ENCODE measurements at places on chromosomes 2 and 18. TPM values are rescaled to one million over a fixed set of nuclear protein-coding genes. Genes with fewer than 3 reads are reported as not detected.
A peak's percentile ranks its signal among the peaks of the same experiment; 100 is the strongest.

DNA sequence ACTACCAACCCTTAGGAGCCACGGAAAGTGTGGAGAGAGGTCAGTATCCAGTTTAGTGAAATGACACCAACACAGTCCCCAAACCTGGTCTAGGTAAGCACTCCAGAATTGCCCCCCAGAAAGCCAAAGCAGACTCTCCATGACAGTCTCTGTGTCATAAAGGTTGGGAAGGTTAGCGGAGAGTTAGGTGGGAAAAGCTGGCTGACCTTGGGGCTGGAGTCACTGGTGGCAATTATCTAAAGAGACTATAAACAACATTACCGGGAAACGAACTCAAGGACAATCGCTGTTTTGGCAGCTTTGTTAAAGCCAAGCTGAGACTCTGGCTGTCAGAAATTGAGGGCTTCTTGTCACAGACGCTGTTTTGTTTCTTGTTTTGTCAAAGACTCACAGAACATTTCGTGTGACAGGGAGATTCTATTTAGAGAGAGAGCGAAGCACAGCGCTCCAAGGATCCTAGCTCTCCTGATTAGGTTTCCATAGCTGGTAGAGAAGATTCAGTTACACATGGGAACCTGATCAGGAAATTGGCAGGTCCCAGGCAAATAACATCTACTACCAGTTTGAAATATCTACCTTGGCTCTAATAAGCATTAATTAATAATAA is 111.3 kb downstream of the LNPK start:
- DNase-seq = no peak

- DNase-seq = no peak
These were observed 496.7 kb upstream of the MYT1L start for GRCh38 chr2:2827761-2828221.

DNA sequence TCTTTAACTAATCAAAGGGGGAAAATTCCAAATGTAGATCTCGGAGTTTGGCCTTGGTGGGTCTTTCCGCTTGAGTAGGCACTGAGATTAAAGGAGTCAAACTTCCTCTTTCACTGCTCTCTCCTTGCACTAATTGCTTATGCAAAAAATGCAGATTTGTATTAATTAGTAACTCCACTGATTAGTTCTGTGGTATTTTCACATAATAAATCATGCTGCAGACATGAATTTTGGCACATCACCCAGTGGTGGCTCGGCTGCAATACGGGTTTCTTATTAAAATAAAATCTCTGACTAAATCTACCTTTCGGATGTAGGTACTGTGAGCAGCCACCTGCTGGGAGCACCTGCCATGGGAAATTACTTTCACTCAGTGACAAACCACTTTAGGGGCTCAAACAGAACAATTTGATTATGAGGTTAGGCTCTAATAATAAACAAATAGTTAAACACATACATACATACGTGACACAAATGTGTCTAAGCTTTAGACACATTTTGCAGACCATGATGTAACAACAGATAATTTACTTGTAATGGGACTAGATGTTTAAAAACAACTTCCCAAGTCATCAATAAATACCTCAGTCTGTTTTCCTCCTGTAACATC is 6.4 kb upstream of the NEUROD1 start:
- DNase-seq = peak; percentile 5

- DNase-seq = peak; percentile 36
These were observed 13.2 kb downstream of the ITM2C start for GRCh38 chr2:230877759-230878598.

DNA sequence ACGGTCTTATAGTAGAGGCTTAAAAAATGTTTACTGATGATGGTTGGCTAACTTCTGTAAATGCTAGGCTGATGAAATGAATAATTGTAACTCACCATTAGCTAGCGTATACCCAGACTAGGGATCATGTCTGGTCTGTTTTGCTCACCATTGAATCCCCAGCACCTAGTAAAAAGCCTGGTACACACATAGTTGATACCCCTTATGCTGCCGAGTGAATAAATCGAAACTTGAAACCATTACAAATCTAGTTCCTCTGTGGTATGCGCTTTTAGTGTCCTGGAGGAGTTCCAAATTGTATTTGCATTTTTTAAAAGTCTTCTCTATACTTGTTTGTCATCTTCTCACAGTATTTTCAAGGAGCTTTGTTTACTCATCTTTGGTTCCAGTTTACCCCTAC is 1.3 kb downstream of the TAF1B start:
- peak; percentile 14 for DNase-seq

EML6 gene
- total RNA-seq = 0.45 TPM

- no peak for DNase-seq
These were observed 763.0 kb upstream of the ACVR2A start for GRCh38 chr2:147081831-147082230.

GRCh38 chr2:158205215-158205614 is 103.5 kb downstream of the UPP2 start:
- no peak for DNase-seq

DNA sequence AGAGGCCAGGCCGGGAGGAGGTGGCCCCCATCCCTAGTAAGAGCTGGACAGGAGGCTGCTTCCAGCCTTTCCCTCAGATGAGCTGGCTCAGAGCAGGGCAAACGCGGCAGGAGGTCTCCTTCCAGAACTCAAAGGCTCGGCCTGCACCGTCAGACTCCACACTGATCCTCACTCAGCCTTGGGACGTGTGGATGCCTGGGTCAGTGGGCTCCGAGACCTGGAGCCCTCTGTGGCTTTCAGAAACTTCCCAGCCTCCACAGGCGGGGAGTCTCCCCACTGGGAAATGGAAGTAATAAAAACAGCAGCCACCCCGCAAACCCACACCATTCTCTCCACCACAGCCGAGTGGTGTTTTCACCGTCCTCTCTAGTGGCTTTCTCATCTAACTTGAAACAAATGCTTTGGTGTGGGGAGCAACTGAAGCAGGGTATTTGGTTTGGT is 54.3 kb downstream of the INPP5D start:
- no peak for DNase-seq

UGT1A5 gene
- not detected for total RNA-seq

GRCh38 chr18:36672437-36673344 is 156.1 kb downstream of the TPGS2 start:
- DNase-seq = peak; percentile 41

DNA sequence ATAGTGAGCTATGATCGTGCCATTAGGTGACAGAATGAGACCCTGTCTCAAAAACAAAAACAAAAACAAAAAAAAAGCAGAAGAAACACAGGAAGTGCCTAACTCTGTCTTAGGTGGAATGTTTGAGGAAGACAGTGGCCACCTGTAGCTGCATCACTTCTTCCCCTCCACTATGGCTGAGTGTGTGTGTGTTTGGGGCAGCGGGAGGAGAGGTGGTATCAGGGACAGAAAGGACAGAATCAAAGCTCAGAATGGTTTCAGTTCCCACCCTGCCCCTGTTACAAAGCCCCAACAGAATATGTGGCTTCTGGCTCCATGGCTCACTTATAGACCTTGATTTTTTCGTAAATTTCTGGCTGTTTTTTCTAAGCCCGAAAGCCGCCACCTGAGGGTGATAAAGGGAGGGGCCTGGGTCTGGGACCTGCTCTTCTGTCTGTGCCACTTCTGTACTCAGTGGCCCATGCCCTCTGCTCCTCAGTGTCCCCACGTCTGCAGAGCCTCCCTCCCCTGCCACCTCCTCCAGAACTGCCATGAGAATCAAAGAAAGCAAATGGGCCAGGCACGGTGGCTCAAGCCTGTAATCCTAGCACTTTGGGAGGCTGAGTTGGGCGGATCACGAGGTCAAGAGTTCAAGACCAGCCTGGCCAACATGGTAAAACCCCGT is 27.4 kb downstream of the SERTAD2 start:
- DNase-seq = no peak

- DNase-seq = no peak
These were observed 86.9 kb downstream of the MCFD2 start for GRCh38 chr2:46828491-46829230.

- DNase-seq = no peak
These were observed 102.3 kb downstream of the LIPG start for GRCh38 chr18:49663899-49664890.

GRCh38 chr2:43437363-43437762 is 158.5 kb downstream of the THADA start:
- DNase-seq = no peak

DNA sequence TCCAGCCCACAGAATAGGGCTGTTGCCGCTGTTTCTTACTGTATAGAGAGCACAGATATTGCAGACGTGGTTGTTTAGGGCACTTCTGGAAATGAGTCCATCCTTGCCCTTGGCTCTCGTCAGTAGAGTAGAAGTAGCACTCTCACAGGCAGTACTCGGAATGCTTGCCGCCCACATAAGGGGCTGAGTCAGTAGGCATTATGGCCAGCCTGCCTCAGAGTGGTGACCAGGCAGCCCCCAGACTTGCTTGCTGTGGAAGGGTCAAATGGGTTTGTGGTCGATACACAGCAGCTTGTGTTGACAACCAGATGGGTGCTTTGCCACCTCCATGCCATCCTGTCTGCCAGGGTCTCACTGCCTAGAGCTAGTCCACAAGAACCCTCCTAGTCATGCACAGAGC is 38.7 kb downstream of the PLEKHB2 start:
- DNase-seq = no peak

- DNase-seq = no peak
These were observed 259.4 kb downstream of the TNS1 start for GRCh38 chr2:217743407-217743806.

DNA sequence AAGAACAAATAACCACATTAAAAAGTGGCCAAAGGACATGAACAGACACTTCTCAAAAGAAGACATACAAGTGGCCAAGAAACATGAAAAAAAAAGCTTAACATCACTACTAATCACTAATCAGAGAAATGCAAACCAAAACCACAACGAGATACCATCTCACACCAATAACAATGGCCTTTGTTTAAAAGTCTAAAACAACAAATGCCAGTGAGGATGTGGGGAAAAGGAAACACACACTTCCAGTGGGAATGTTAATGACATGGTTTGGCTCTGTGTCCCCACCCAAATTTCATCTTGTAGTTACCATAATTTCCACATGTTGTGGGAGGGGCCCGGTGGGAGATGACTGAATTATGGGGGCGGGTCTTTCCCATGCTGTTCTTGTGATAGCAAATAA is 147.1 kb downstream of the GALNT1 start:
- no peak for DNase-seq

ABCB11 gene
- not detected for total RNA-seq

GRCh38 chr2:191051177-191051576 is 37.2 kb upstream of the STAT1 start:
- no peak for DNase-seq

GRCh38 chr2:164917296-164917903 is 37.9 kb downstream of the SLC38A11 start:
- peak; percentile 84 for DNase-seq

DNA sequence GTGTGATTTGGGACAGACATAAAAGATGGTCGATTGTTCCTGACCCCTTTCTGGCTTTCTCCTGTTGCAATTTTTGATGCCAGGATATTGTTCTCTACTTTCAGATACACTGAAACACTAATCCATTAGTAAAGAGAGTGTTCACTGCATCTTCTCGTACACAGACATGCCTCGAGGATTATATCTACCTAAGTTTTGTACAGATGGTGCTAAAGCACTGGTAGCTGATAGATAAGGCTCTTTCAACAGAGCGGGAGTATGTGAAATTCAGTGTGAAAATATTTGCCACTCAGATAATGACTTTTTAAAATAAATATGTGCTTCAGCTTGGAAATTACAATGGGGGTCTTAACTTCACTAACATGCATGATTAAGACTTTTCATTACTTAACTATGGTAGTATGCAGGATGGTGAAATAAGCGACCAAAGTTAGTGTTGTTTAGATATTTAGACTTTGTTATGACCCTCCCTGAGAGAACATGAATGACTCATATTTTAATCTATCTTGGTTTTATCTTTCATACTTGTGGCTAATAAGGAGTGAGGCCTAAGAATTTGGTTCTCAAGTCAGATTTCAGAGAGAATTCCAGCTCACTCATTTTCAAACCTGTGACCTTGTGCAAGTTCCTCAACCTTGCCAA is 474.9 kb downstream of the NRXN1 start:
- DNase-seq = no peak

GRCh38 chr18:33210575-33211189 is 229.8 kb downstream of the CCDC178 start:
- DNase-seq = no peak

GRCh38 chr2:25740810-25741381 is 67.5 kb upstream of the DTNB start:
- peak; percentile 51 for DNase-seq

RGPD4 gene
- not detected for total RNA-seq

SPP2 gene
- total RNA-seq = 0.73 TPM

RESP18 gene
- not detected for total RNA-seq

- no peak for DNase-seq
These were observed 52.6 kb upstream of the GALR1 start for GRCh38 chr18:77197073-77197472.

GRCh38 chr18:58290116-58290695 is 246.2 kb downstream of the NEDD4L start:
- DNase-seq = no peak

DNA sequence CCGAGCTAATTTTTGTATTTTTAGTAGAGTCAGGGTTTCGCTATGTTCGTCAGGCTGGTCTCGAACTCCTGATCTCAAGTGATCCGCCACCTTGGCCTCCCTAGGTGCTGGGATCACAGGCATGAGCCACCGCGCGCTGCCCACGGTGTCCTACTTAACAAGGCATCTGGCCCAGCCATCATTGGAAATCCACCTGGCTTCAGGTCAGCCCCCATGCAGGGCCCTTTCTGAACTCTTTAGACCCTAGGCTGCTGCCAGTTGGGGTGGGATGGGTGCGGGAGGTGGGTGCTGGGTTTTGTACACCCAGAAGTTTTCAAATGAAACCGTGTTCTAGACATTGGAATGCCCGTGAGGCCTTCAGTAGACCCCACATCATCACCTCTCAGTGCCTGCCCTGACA is 26.6 kb upstream of the NT5DC4 start:
- no peak for DNase-seq

DNA sequence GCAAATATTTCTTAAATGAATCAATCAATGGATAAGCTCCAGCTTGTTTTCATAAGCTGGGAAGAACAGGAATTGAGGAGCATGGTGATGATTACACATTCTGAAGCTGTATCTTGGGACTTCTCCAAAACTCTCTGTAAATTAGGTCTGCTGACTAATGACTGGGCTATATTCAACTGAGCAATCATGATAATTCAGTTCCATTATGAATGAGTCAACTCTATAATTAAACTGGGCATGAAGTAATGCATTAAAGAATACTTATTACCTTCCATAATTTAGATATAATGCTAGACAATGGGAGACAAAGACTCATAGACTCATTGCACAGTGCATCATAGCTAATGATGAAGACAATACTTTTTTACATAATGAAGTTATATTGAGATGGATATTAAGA is 207.4 kb downstream of the CBLN2 start:
- no peak for DNase-seq

DNA sequence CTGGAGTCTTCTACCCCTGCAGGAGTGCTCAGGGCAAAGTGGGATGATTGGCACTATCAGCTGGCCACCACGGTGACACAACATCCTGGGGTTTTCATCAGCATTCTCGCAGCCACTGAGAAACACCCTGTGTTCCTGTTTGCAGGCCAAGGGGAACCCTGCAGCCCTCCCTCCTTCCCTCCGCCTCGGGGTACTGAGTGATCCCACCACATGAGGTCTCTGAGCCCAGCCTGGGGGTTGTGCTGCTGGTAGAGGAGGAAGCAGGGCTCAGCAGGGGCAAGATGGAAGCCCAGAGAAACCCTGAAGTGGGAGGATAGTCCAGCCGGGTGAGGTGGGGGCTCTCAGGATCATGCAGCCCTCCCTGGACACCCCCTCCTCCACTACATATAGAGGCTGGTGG is at the start of gene OXER1:
TSS of gene OXER1 (minus strand) at position 40 of the 400 bp plus-strand sequence. CDS start 73 bp downstream, outside the sequence.
- no peak for DNase-seq

TCF7L1 gene
- total RNA-seq = 6.4 TPM
